H1 (cell line): ENCODE measurements at places on chromosomes 4 and X.
A peak's percentile ranks its signal among the peaks of the same experiment; 100 is the strongest.

GRCh38 chr4:2299794-2300193, 37.9 kb upstream of the MXD4 start:
- no peak for DNase-seq

DNA sequence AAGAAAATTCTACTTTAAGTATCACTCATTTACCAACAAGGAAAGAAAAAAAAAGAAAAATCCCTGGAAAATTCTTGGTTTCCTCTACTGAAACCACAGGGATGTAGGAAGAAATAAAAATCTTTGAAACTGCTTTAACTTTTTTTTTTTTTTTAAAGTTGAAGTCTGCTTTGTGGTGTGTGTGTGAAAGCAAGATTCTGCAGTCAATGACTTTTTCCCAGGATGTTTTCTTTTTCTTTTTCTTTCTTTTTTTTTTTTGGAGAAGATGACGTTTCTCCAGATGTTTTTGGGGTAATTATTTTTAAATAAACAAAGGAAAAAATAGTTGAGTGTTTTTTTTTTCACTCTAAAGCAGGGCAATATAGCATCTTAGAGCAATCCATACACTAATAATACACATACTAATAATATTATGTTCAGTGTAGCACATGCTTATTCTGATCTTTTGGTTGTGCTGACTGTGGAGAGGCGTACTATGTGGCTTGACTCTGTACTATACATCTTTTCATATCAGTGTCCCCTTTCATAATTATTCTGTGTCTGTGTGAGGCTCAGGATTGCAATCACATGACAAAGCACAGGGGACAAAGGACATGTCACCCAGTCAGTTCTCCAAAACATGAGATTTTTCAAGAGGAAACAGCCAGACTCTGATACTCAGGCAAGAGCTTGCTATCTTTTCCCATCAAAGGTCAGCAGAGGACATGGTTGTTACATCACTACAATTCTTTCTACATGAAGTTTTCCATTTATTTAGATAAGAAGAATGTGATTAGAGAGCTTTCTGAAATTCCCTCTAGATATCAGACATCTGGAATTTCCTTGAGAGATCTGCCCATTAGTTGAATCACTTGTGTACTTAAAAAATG, 111.0 kb downstream of the PDE5A start:
- no peak for DNase-seq

DNA sequence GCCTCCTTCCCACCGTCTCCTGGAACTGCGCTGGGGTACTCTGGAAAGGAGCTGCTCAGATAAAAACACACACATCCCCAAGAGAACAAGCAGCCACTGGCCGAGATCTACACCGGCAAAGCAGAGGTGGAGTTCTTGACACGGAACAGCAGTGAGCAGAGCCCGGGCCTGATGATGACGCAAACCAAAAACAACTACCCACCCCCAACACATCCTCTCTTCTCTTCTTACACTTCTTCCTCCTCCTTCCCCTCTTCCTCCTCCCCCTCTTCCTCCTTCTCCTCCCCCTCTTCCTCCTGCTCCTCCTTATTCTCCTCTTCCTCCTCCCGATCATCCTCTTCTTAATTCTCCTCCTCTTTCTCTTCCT, 4.6 kb downstream of the PNMA5 start:
- DNase-seq: no peak

DNA sequence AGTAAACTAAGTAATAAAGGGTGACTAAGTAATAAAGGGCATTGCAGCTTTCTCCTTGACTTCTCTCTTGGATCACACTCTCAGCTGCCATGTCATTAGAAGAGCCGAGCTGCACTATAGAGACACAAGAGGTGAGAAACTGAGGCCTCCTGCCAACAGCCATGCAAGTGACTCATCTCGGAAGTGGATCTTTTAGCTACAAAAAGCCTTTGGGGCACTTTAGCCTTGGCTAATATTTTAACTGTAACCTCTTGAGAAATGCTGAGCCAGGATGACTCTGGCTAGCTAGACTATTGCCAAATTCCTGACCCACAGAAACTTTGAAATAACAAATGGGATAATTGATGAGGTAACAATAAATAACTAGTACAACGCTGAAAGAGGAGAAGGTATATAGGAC, 1.5 kb upstream of the NEIL3 start:
- DNase-seq: no peak

DNA sequence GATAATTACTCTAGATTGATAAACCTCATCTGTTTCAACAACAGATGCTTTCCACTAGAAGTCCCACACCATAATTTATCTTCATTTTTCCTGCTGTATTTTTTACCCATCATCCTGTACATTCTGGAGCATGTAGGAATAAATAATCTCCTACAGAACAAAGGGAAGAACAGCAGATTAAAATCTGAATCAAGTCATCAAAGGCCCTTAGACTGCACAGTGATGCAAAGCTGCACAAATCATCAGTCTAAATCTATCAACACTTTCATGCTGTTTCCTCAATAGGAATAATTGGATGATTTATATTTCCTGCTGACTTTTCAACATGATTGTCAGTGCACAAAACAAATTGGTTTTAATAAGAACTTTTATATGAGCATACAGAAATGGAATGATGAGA, 1143.9 kb downstream of the STIM2 start:
- DNase-seq: no peak

GRCh38 chrX:129115104-129115503, 408.2 kb downstream of the SMARCA1 start:
- peak; percentile 60 for DNase-seq

DNA sequence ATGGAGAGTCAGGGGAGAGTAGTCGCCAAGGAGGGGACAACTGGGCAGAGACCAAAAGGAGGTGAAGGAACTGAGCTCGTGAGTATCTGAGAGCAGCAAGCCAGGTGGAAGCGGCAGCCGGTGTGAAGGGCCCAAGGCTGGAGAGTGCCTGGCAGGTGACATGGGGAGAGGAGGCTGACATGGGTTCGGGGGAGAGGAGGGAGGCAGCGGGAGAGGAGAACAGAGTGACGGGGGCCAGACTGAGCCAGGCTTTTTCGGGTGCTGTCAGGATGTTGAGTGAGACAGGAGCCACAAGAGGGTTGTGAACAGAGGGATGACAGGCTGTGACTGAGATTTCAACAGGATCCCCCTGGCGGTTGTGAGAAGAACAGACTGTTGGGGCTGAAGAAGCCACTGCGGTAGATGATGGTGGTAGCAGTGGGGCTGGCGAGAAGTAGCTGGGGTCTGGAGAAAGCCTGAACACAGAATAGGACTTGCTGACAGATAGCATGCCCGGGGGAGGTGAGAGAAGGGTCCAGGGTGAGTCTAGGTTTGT, 5.7 kb downstream of the ELK1 start:
- DNase-seq: no peak

GRCh38 chrX:53288189-53288588, 6.8 kb upstream of the IQSEC2 start:
- DNase-seq: peak; percentile 55

- no peak for DNase-seq
Measured at GRCh38 chr4:95761871-95762270, 78.0 kb upstream of the PDHA2 start.

DNA sequence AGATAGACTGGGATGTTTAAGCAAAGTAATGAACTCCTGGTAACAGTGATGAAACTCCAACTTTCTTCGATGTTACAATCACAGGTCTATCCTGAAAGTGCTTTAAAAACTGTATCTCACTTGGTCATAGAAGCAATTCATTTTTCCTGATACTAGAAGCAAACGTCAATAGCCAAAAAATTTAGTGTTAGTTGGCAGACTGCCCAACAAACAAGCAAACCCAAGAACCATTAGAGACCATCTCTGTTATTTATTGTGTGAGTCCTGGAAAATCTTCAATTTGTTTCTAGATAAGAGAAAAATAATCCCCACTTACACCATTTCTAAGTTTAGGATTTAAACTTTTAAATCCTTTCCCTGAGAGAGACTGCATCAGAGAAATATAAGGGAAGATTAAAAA, 553.9 kb downstream of the INPP4B start:
- no peak for DNase-seq

DNA sequence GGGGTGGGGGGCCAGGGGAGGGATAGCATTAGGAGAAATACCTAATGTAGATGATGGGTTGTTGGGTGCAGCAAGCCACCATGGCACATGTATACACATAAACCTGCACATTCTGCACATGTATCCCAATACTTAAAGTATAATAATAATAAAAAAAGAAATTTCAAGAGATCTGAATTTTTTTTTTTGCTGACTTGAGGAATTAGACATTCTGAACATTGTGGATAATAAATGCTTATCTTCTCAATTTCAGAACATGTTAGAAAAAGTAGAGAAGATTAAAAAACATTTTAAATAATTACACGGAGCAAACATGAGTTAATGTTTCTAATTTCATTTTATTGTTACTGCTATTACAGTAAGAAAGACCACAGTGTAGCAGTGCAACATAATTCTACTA, 230.4 kb downstream of the DTHD1 start:
- DNase-seq: no peak

GRCh38 chrX:103792916-103793544, 16.4 kb downstream of the PLP1 start:
- no peak for DNase-seq

GRCh38 chr4:113835005-113835404, 73.5 kb upstream of the CAMK2D start:
- no peak for DNase-seq

DNA sequence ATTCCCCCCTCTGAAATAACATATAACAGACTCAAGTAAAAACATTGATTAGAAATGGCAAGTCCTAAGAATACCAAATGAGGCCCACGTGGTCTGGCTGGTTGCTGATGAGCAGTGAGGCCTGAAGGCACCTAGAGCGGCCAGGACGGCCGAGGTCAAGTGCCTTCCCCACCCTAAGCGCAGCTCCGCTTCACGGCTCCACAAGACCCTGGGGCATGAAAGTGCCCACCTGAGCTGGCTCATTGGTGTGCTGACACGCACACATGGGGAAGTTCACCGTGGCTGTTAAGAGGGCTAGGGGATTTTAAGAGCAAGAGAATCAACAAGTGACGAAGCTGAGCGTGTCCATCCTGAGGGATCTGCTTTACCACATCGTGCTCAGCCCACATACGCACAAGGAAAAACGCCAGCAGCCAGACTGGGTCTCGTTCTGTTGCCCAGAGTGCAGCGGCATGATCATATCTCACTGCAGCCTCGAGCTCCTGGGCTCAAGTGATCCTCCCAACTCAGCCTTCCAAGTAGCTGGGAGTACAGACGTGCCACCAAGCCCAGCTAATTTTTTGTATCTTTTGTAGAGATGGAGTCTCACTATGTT, 22.4 kb downstream of the DCTD start:
- DNase-seq: peak; percentile 38

GRCh38 chrX:66833426-66833825, 194.5 kb upstream of the EDA2R start:
- no peak for DNase-seq

DNA sequence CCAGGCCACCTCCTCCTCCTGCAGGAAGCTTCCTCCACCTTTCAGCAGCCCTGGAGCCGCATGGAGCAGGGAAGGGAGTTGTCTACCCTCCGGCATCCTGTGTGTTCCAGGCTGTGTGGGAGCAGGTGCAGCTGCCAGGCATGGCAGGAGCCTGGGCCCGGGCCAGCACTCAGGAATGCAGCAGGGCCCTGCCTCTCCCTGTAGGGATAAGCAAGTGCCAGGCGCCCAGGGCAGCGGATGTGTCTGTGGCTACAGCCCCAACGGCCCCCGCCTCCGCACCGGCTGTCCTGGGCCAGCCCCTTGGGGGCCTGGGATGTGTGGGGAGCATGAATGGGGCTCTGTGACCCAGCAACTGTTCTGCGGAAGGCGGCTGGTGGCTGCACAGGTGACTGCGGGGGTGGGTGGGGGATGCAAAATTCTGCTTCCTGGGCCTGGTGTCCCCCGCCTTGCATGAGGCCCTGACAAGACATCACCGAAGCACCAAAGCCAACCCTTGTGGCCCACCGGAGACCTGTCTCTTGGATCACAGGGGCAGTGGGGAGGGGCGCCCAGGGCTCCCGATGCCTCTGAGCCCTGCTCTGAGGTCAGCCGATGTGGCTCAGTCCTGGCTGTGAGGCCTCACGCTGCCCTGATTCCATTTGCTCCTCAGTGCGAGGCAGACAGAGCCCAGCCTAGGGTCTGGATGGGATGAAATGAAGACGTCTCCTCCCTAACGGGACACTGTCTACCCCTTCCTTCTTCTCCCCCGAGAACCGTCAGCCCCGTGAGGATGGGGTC, 1.4 kb upstream of the DOK7 start:
- DNase-seq: no peak

GRCh38 chr4:68182382-68182820, 52.7 kb upstream of the TMPRSS11F start:
- DNase-seq: peak; percentile 44

- DNase-seq: no peak
Measured at GRCh38 chr4:118281611-118282442, 71.0 kb downstream of the PRSS12 start.

DNA sequence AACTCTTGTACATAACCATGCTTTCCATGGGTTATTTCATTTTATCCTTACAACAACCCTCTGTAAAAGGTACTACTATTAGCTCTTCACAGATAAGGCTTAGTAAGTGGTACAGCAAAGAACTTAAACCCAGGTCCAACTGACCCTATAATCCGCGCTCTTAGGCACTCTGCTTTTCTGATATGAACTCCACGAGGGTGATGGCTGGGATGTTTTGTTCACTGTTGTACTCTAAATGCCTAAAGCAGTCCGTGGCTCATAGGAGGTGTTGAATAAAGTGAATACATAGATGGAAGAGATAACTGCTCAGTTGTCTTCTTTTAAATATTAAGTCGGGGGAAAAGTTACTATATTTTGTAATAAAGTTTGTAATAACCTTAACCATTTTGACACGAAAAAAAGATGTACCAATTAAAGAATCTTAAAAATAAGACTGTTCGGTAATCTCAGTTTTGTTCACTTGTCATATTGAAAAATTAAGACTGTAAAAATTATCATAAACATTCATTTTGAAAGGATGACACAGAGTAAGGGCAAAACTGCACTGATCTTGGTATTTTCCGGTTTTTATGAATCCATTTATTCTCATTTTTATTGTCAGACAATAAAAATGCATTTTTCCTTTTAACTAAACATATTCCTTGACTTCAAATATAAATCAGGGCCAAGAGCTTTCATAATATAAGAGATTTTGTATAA, 166.5 kb downstream of the FBXW7 start:
- DNase-seq: no peak

DNA sequence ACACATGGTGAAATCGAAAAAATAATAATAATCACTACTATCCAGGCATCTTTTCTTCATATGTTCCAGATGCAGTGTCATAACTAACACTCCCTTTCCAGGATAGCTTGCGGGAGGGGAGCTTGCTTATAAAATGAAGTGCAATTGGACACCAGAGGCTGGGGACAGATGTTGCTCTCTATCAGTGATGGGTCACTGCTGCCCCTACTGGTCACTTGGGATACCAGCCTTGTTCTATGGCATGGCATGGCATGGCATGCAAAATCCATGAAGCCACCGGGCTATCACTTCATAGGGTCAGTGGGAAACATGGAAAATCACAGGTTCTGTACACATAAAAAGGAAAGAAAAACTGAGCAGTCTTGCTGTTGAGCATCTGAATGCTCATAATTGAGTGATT, 168.1 kb downstream of the GLRA2 start:
- no peak for DNase-seq
